Thoracic aorta (tissue), 2 donors: ENCODE measurements at places on chromosomes 16 and 17. TPM values are rescaled to one million over a fixed set of nuclear protein-coding genes. Genes with fewer than 3 reads are reported as not detected.

- H3K27ac ChIP-seq: no peak overlapping the region
- no peaks in the 10 kb centered on the region for H3K27me3 ChIP-seq
- no peak for DNase-seq
Observed at GRCh38 chr17:9475101-9475658, 100.4 kb downstream of the STX8 start.

GRCh38 chr17:59848778-59849177 is 44.0 kb downstream of the TUBD1 start:
- H3K27ac ChIP-seq: peak overlapping the region; percentile 78
- no peak overlapping the region for H3K4me3 ChIP-seq
- H3K27me3 ChIP-seq: no peaks in the 10 kb centered on the region
- peaks cover 42% of the 10 kb centered on the region for H3K4me1 ChIP-seq
- no peaks in the 10 kb centered on the region for H3K36me3 ChIP-seq

GRCh38 chr16:17277981-17278381 is 192.8 kb downstream of the XYLT1 start:
- no peaks in the 10 kb centered on the region for H3K4me1 ChIP-seq
- H3K27ac ChIP-seq: no peak overlapping the region
- H3K36me3 ChIP-seq: no peaks in the 10 kb centered on the region
- no peaks in the 10 kb centered on the region for H3K27me3 ChIP-seq
- no peak for DNase-seq

DNA sequence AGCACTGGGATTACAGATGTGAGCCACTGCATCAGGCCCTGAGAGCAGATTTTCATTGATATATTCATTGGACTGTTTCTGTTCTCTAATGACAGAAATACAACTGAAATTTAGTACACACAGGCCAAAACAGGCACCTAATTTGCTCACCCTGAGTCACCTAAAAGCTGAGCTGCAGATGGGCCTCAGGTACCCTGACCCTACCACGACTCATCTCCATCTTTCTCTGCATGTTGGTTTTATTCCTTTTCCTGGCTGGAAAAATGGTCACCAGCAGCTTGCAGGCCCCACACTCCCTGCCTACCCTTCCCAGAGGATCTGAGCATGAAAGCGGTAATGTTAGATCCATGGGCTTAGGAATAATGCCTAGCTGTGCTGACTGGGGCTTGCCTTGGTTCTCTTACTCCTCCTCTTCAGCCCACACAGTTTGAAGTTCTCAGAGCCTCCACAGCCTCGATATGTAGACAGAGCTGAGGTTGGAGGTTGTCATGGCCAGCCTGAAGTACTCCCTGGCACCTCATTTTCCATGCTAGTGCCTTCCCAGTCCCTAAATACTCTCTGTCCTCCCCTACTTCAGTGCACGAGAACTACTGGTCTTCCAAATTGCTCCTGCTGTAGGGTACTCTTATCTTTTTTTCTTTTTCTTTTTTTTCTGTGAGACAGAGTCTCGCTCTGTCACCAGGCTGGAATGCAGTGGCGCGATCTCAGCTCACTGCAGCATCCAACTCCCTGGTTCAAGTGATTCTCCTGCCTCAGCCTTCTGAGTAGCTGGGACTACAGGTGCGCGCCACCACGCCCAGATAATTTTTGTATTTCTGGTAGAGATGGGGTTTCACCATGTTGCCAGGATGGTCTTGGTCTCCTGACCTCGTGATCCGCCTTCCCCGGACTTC is 51.1 kb downstream of the CENPV start:
- DNase-seq: no peak
- no peak overlapping the region for H3K4me3 ChIP-seq
- H3K36me3 ChIP-seq: no peaks in the 10 kb centered on the region
- no peaks in the 10 kb centered on the region for H3K4me1 ChIP-seq
- no peaks in the 10 kb centered on the region for H3K27me3 ChIP-seq
- H3K27ac ChIP-seq: no peak overlapping the region

DNA sequence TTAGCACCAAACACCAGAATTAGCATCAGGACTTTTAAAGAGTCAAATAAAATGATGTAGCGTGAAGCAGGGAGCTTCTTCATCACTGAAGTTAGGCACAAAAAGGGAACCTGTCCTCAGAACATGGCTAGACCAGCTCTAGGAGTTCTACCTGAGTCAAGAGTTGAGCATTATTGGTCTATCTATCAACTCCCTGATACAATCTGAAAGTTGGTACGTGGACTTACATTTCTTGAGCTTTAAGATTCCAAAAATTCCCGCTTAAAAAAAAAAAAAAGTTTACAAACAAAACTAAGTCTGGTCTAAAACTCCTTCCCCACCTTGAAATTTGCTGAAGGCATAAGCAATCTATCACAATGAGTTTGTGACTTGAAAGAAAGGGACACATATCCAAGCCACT is 12.3 kb downstream of the TLE7 start:
- H3K27me3 ChIP-seq: no peaks in the 10 kb centered on the region
- no peak overlapping the region for H3K27ac ChIP-seq
- no peak overlapping the region for H3K4me3 ChIP-seq
- no peaks in the 10 kb centered on the region for H3K36me3 ChIP-seq

DNA sequence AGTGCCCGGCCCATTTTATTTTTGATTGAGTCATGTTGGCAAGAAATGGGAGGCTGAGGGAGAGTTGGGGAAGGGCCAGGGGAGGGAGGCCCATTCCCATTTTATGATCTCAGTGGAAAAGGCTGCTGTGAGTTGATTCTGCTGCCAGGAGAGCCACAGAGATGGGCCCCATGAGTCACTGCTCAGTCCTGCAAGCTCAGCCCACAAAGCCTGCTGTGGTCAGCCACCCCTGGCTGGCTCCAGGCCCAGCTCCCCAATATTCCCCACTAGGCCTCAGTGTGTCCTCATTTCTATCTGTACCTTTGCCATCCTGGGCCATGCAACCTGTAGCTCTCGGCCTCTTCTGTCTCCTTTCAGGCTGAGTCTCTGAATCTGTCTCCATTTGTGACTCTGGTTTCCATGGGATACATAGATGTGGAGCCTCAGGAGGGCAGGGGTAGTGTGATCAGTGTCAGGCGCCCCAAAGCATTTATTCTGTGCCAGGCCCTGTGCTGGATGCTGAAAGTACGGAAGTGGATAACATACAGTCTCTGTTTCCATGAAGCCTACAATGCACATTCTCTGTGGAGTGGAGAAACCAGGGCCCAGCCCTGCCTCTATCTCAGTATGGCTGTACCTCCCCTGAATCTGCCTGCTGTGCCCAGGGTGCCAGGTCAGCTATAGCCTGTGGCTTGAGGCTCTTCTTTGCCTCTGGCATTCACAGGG is 1.9 kb upstream of the PLEKHG4 start:
- no peaks in the 10 kb centered on the region for H3K36me3 ChIP-seq
- no peak overlapping the region for H3K4me3 ChIP-seq
- H3K4me1 ChIP-seq: peaks cover 24% of the 10 kb centered on the region

DNA sequence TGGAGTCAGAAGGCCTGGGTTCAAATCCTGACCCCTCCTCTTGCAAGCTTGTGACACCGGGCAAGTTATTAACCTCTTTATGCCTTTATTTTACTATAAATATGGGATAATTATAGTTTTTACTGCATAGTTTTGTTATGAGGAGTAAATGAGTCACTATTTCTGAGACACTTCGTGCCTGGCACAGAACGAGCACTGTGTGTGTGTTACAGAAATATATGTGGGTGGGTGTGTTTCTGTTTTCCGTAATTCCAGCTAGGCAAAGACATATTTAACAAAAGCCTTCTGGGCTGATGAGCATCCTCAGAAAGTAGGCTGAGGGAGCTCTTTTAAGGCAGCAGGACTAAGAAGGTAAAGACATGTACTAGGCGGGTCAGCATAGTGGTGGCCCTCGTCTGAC is 417.9 kb downstream of the MAF start:
- H3K36me3 ChIP-seq: no peaks in the 10 kb centered on the region
- no peaks in the 10 kb centered on the region for H3K27me3 ChIP-seq
- H3K4me1 ChIP-seq: peaks cover 5% of the 10 kb centered on the region
- H3K4me3 ChIP-seq: no peak overlapping the region

GRCh38 chr17:76543826-76544545 is 4.1 kb downstream of the PRCD start:
- no peaks in the 10 kb centered on the region for H3K36me3 ChIP-seq
- no peaks in the 10 kb centered on the region for H3K27me3 ChIP-seq
- DNase-seq: no peak
- no peak overlapping the region for H3K4me3 ChIP-seq
- H3K27ac ChIP-seq: no peak overlapping the region

DNA sequence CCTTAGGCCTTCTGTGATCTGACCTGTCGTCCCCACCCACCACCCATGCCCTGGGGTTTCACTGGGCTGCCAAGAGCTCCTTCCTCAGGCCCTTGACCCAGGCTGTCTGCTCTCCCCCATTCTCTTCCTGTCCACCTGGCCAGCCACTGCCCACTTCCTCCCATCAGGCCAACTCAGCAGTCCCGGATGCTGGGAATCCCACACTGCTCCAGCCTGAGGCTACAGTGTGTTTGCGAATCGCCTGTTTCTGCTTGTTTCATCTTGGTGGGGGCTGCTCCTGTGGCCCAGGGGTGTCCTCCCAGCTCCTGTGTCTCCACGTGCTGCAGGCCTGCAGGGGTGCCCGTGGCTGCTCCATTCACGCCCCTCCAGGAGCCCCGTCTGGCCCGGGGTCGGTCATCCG is 839 bp upstream of the METRN start:
- H3K4me1 ChIP-seq: peaks cover 12% of the 10 kb centered on the region
- no peak overlapping the region for H3K27ac ChIP-seq
- no peaks in the 10 kb centered on the region for H3K36me3 ChIP-seq
- H3K27me3 ChIP-seq: no peaks in the 10 kb centered on the region

DNA sequence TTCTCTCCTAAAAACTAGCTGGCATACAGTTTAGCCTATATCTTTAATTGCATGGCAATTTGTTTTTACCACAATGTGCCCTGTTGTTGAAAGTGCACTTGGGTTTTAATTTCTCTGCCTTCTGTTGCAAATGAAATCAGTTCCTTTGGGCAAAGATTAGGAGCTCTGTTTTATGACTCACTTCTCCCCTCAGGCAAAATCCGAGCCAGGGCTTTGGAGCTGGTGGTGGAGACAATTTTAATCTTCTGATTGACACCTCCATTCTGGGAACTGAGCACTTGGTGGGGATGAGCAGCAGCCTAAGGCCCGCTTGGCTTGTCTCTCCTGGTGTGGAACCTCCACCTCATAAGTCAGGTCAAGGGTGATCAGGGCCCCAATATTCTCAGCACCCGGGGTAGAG is 13.3 kb upstream of the MYH8 start:
- H3K4me3 ChIP-seq: no peak overlapping the region
- no peaks in the 10 kb centered on the region for H3K4me1 ChIP-seq
- no peak overlapping the region for H3K27ac ChIP-seq
- H3K27me3 ChIP-seq: no peaks in the 10 kb centered on the region
- no peaks in the 10 kb centered on the region for H3K36me3 ChIP-seq

- H3K27me3 ChIP-seq: no peaks in the 10 kb centered on the region
- no peak overlapping the region for H3K4me3 ChIP-seq
- H3K4me1 ChIP-seq: peaks cover 44% of the 10 kb centered on the region
- peak overlapping the region; percentile 3 for H3K27ac ChIP-seq
- H3K36me3 ChIP-seq: peaks cover 4% of the 10 kb centered on the region
Observed at GRCh38 chr17:40820228-40820838, 2.1 kb downstream of the KRT10 start.

DNA sequence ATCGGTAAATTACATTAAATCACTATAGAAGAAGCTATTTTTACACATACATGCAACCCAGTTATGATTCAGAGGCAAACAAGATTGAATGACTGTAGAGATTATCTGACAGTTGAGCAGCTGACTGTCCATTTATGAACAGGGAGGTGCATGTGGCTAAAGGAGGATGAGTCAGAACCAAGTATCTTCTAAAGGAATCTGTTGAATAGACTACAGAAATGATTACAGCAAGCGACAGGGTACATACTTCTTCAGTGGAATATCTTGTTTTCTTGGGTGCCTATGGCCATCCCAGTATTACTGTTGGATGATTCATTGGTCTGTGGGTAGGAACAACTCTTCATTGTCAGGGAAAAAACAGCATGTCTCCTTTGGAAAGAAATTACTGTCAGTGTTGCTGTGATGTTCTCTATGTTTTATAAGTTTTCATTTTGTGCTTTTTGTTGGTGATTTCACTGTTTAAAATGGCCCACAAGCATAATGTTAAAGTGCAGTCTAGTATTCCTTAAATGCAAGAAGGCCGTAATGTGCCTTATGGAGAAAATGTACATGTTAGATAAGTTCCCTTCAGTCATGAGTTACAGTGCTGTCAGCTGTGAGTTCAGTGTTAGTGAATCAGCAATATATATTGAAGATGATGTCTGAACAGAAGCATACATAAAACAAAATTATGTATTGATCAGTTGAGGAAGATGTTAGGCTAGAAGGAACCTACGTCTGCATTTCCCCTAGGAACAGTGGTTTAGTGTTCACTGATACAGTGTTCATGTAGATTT is 27.0 kb downstream of the CBFB start:
- no peak overlapping the region for H3K4me3 ChIP-seq
- no peaks in the 10 kb centered on the region for H3K36me3 ChIP-seq
- no peak for DNase-seq
- no peak overlapping the region for H3K27ac ChIP-seq
- no peaks in the 10 kb centered on the region for H3K27me3 ChIP-seq

- no peaks in the 10 kb centered on the region for H3K36me3 ChIP-seq
- no peak overlapping the region for H3K4me3 ChIP-seq
- H3K27ac ChIP-seq: no peak overlapping the region
- H3K4me1 ChIP-seq: peaks cover 16% of the 10 kb centered on the region
- H3K27me3 ChIP-seq: no peaks in the 10 kb centered on the region
Observed at GRCh38 chr16:11576427-11577289, 10.1 kb downstream of the LITAF start.

DNA sequence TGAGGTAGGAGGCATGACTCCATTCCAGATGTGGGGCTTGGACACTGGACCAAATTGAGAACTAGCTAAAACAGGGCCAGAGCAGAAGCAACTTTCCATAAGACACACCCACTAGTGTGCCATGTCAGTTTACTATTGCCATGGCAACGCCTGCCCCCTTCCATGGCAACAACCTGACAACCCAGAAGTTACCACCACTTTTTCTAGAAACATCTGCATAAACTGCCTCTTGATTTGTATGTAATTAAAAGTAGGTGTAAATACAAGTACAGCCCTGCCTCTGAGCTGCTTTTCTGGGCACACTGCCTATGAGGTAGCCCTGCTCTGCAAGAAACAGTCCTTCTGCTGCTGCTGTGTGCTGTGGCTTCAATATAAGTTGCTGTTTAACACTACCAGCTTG is 19.5 kb upstream of the SCNN1B start:
- no peaks in the 10 kb centered on the region for H3K36me3 ChIP-seq
- peaks cover 10% of the 10 kb centered on the region for H3K4me1 ChIP-seq
- no peak for DNase-seq
- H3K4me3 ChIP-seq: no peak overlapping the region
- no peak overlapping the region for H3K27ac ChIP-seq

- no peaks in the 10 kb centered on the region for H3K27me3 ChIP-seq
- peak within 1 kb of the TSS; percentile 88 for H3K27ac ChIP-seq
- peaks cover 11% of the 10 kb centered on the region for H3K36me3 ChIP-seq
- peak within 1 kb of the TSS; percentile 93 for H3K4me3 ChIP-seq
Observed at GRCh38 chr17:7328840-7329373, at the start of gene NEURL4. NEURL4 (minus strand) TSS chr17:7329335; CDS start chr17:7329312, 23 bp downstream.

- no peak overlapping the region for H3K27ac ChIP-seq
- H3K4me1 ChIP-seq: no peaks in the 10 kb centered on the region
- no peaks in the 10 kb centered on the region for H3K36me3 ChIP-seq
- no peak overlapping the region for H3K4me3 ChIP-seq
- DNase-seq: no peak
Observed at GRCh38 chr17:74353446-74354060, 8.1 kb downstream of the BTBD17 start.

- H3K27ac ChIP-seq: no peak overlapping the region
- no peak for DNase-seq
- H3K36me3 ChIP-seq: no peaks in the 10 kb centered on the region
- H3K27me3 ChIP-seq: no peaks in the 10 kb centered on the region
- no peak overlapping the region for H3K4me3 ChIP-seq
- peaks cover 3% of the 10 kb centered on the region for H3K4me1 ChIP-seq
Observed at GRCh38 chr17:57553991-57554825, 190.9 kb downstream of the CCDC182 start.

The ODAD4 gene
- total RNA-seq: 1.1 TPM

The KRTAP16-1 gene
- not detected for total RNA-seq

The ABCA10 gene
- 3.2 TPM for total RNA-seq

The TAX1BP3 gene
- total RNA-seq: 127 TPM
